ENCODE measurements at places on chromosomes 5 and 9.

- no peak for DNase-seq
Measured at GRCh38 chr9:121336665-121337064, 33.4 kb downstream of the STOM start.

DNA sequence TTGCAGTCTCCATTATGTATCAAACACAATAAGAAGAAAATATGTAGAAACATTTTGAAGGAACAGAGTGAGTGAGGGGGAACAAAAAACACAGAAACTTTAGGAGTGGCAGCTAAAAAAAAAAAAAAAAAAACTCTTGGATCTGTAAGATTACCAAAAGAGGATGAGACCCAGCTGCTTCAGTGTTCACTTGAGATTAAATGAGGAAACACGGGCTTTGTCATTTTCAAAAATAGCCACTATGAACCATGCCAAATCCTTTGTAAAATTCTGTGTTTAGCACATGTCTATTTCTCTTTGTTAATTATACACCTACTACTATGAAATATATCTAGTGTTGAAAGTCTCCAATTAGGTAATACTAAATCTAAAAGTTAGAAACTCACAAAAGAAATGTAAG, 485.9 kb downstream of the EFNA5 start:
- no peak for DNase-seq

- peak; percentile 29 for DNase-seq
Measured at GRCh38 chr9:7607421-7607820, 192.2 kb downstream of the DMAC1 start.

GRCh38 chr5:95673081-95673480, 9.7 kb downstream of the SPATA9 start:
- DNase-seq = peak; percentile 65

GRCh38 chr5:119275601-119276173, 80.1 kb upstream of the TNFAIP8 start:
- DNase-seq = no peak

DNA sequence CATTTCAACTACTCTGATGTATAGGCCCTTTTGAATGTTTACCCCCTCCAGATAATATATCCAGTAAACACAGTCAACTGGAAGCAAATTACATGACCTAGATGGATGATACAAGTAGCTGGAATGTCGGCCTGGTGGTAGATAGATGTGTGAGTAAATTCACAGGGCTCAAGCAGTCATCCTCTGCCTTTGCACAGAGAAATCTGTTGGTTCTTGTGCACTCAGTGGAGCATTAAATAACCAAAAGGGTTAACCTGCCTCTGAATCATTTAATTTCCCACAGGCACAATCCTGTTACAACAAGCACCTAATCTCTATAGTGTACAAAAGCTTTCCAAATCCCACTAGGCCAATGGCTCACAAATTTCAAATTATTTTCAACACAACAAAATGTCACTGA, 668.3 kb downstream of the DNAH5 start:
- DNase-seq = no peak

DNA sequence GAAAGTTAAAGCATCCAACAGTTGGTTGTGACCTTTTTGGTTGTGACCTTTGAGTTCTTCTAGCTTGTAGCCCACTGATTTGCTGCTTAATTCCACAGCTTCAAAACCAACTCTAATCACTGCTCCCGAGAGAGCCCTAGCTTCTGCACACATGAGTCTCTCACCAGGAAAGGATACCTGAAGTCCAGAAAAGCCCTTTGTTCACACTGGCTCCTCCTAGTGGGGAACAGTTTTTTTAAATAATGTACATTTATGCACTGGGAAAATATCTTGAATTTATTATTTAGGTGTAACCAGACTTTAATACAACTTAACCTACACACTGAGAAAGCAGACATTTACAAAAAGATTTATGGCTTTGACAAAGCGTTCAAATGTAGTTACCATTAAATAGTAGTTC, 120.2 kb upstream of the CCDC152 start:
- no peak for DNase-seq

DNA sequence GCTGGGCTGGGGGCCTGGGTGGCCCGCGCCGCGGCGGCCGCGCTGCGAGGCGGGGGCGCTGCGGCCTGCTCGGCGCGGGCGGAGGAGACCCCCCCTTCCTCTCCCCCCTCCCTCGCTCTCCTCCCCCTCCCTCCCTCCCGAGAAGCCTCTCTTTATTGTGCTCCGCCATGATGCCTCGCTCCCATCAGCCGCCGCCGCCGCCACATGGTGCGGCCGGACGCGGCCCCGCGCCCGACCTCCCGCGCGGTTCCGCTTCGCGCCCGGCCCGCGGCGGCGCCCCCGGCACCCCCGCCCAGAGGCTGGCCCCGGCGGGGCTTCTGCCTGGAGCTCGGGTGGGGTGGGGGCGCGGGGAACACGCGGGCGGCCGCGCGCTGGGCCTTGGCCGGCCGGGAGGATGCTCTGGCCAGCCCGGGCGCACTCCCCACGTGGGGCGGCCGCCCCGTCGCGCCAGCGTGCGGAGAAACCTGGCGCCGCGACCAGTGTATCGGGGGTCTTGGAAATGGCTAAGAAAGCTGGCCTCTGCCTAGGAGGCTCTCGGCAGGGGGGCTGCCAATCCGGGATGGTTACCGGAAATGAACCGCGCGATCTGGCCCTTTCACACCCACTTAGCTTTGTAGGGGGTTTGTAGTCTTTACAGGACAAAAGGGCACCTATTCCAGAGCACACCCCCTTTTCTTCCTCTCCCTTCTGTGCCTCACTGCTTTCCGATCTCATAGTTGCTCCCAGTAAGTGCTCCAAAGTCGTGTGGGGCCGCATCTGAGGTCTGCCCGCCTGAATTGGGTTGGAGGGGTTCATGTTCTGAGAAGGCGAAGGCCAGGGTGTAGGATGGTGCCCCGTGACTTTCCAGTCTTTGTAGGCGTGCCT, 1.0 kb downstream of the SET start:
- DNase-seq = peak; percentile 65

DNA sequence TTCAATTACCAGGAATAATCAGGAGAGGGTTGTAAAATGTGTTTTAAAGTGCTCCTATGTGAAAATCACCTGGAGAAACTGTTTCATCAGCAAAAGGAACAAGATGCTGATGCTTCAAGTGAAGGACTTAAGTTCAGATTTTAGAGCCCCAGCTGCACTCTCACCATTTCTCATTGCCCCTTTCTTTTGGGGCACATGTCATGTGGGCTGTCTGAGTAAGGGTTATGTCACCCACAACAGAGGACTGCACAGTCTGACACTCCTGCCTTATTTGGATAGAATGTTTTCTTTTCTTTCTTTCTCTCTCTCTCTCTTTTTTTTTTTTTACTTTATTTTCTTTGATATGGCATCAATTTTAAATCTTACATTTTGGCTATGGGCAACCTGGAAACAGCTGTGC, 204.1 kb upstream of the EFNA5 start:
- peak; percentile 29 for DNase-seq

GRCh38 chr9:36143245-36143641, 6.7 kb downstream of the GLIPR2 start:
- DNase-seq = no peak

GRCh38 chr9:114777821-114778609, 27.8 kb downstream of the TNFSF15 start:
- peak; percentile 69 for DNase-seq

GRCh38 chr5:75465480-75465879, 45.9 kb downstream of the CERT1 start:
- DNase-seq = peak; percentile 12

- peak; percentile 48 for DNase-seq
Measured at GRCh38 chr9:129568560-129569501, 52.1 kb downstream of the C9orf50 start.

- peak; percentile 1 for DNase-seq
Measured at GRCh38 chr5:166509085-166509484, 1782.4 kb upstream of the WWC1 start.

GRCh38 chr5:91885291-91886265, 502.5 kb upstream of the ARRDC3 start:
- DNase-seq = peak; percentile 16

DNA sequence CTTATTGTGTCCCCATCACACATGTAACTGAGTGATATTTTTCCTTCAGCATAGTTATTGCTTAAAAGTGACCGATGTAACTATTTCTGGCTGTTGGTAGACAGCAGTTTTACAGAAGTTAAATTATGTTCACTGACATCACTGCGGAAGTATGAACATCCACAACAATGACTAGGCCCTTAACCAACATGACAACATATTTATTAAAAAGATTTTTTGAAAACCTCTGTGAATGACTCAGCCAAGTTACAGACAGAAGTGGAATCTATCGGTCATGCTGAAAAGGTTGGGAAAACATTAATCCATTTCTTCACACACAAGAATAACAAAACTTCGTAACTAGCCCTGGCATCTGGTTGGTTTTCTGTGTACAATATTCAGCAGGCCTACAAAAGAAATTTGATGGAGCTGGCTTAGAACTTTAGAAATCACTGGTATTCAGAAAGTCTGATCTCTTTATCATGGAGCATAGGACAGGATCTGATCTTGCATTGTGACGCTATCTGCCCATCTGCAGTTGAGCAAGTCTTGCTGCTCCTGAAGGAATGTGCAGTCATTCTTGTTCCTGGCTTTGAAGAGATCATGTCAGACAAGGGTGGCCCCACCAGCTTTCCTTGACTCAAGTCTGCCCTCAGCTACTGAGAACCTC, 6.5 kb downstream of the GLIS3 start:
- DNase-seq = peak; percentile 98

- no peak for DNase-seq
Measured at GRCh38 chr5:3217771-3218495, 377.7 kb upstream of the IRX1 start.

DNA sequence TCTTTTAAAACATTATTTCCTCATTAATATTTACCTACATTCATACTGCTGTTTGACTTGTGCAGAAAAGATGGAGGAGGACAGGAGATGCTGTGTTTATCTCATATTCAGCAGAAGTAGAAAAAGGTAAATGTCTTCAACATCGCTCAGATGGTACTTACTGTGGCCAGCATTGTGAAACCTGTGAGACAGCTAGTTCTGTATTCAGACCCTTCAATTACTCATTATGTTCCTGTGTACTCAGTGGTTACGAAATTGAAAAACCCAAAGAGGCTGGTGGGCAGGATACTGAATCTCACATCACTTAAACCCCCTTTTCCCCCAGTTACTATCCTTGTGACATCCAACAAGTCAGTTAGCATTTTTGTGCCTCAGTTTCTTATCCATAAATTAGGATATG, 216.0 kb downstream of the KDM4C start:
- DNase-seq = no peak

GRCh38 chr9:4141296-4141695, 158.6 kb downstream of the GLIS3 start:
- no peak for DNase-seq

GRCh38 chr9:32954642-32955041, 46.8 kb downstream of the APTX start:
- DNase-seq = peak; percentile 33

GRCh38 chr5:9269014-9269413, 276.9 kb downstream of the SEMA5A start:
- no peak for DNase-seq

DNA sequence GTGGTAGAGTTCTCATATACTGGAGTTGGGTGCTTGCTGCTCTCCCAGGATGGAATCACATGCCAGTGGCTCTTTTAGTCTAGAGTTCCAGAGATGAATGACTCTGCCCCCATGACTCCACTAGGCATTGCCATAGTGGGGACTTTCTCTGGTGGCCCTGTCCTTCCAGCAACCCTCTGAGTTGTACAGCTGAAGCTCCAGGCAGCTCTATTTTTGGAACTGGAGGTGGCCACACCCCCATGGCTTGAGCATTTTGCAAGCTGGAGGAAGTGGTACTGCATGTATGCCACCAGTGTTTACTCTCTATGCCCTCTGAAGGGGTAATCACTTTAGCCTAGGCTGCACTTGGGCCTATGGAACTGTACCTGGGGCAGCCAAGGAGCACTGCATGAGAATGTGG, 112.6 kb downstream of the RANBP17 start:
- no peak for DNase-seq

DNA sequence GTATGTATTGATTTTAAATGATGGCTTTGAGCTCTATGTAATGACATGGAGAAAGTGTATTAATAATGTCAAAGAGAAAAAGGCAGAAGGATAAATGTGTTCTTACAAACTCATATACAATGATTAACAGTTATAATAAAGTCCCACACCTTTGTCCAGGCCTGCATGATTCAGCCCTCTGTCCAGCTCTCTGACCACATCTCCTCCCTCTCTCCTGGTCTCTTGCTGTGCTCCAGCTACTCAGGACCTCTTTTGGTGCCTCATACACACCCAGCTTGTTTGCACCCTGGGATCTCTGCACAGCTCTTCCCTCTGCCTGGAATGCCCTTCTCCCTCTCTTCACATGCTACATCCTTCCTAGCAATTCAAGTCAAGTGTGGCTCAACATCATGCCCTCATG, 37.5 kb upstream of the DMRT1 start:
- DNase-seq = no peak

DNA sequence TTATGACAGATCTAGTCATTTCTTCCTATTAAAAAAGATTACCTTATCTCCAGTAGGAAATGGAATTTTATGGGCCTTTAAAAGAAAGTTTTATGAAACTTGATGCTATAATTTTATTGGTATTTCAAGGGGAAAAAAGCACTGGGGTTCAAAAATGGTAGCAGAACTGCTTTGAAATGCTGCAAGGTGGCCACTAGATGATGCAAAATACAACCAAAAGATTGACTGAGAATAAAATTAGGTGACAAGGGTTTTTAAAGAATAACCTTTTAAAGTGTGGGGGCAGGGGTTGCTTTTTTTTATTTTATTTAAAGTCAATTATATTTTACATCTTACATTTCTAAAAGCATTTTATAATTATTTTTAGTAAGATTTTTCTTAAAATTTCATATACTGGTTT, 61.7 kb downstream of the KLF9 start:
- DNase-seq = peak; percentile 14

GRCh38 chr9:92639791-92640271, 30.1 kb downstream of the IPPK start:
- DNase-seq = no peak

DNA sequence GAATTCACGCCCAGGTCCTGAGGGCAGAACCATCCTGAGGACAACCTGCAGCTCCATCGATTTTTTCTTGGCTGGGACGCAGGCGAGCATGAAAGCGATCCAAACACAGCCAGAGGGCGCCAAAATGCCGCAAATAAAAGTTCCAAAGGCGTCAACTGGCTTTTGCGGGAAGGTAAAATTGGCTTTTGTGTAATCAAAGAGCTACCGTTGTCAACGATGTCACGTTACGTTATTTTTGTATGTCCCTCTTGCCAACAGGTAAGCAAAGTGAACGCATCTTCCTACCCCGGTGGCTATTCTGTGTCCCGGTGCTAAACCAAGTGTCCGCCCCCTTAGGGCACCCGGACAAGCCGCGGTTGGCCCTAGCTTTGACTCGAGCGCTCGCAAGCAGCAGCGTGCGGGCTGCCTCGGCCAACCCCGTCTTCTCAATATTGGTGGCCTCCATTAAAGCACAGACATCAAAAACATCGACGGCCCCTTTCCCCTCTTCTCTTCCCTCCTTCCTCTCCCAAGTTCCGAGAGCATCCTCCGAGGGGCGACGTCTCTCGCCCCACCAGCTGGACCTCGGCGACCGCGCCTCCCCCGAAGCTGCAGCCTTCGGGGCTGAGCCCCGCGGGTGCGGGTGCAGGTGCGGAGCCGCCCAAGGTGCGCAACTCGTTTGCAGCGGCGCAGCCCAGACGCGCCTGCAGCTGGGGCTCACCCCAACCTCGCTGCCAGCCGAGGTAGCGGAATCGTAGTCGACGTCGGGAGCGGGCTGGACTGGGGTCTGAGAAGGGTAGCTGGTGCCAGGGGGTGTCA, 1.1 kb upstream of the BASP1 start:
- DNase-seq = peak; percentile 80

- DNase-seq = peak; percentile 84
Measured at GRCh38 chr5:113061846-113062780, 85.5 kb downstream of the DCP2 start.

- peak; percentile 47 for DNase-seq
Measured at GRCh38 chr5:172683645-172684471, 42.8 kb downstream of the NEURL1B start.

Measured in fibroblast of skin of scalp (primary cell).